T follicular helper cell (primary cell): ENCODE measurements at places on chromosomes 2 and 18.

- no peak for DNase-seq
Observed at GRCh38 chr18:6943143-6943542, 174.5 kb downstream of the LAMA1 start.

DNA sequence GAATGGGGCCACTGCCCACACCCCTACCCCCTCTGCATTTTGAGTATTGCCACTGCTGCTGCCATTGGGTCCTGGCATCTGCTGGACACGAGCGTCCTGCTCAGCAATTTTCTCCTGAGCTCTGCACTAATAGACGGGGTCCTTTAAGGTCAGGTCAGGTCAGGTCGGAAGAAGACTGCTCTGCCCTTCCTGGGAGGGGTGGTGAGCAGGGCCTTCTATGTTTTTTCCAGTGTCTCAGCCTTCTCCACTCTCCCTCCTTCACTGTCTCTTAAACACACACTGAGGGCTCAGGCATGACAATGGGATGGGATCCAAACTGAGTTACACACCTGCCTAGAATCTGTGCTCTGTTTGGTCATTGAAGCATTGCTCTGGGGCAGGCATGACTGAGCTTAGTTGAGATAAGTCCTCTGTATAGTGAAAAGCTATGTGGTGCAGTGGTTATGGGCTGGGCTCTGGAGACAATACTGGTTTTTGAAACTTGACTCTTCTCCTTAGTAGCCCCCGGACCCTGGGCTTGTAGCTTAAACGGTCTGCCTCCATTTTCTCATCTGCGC lies 10.6 kb downstream of the MYO1B start:
- no peak for DNase-seq

DNA sequence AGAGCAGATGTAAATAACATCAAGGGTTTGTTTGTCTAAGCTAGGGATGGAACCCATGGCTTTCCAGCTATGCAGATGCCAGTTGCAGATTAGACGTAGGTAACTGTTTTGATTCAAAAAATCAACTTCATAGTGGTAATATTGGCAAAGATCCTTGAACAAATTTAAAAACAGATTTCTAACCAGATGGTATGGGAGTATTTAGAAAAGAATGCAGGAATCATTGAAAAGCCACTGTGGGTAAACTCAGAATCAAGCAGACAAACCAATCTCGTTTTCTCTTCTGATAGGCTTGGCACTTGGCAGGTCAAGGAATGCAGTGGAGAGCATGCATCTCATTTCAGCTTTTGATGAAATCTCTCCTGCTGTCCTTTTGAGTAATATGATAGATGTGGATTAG lies 377.5 kb downstream of the CLIP4 start:
- DNase-seq = no peak

- no peak for DNase-seq
Observed at GRCh38 chr2:234512884-234513669, 16.2 kb upstream of the ARL4C start.

DNA sequence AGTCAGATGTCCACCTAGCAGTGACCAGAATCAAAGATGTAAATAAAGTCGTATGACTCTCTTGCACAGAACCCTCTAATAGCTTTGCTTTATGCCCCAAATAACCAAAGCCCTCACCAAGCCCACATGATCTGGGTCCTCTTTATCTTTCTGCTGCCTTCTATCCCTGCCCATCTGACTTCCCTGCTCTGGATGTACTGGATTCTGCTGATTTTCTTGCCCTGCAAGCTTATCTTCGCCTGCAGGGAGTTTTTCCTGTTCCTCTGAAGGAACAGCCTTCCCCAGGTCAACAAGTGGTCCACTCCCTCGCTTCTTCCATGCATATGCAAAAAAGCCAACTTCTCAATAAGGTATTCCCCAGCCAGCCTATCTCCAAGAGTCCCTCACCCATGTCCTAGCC lies 18.7 kb downstream of the IL36B start:
- no peak for DNase-seq

- DNase-seq = no peak
Observed at GRCh38 chr2:8676191-8676920, 5.5 kb upstream of the ID2 start.
